ENCODE measurements at places on chromosomes 16 and 17. TPM values are rescaled to one million over a fixed set of nuclear protein-coding genes. Genes with fewer than 3 reads are reported as not detected.

Gene CNGB1
- not detected for total RNA-seq

Gene NPB
- 1.5 TPM for total RNA-seq

Gene RNF135
- 4.6 TPM for total RNA-seq

Gene SLC46A1
- 9.7 TPM for total RNA-seq

Gene HSPB9
- total RNA-seq, result not detected

Gene RDM1
- total RNA-seq, result not detected

Gene TP53TG3
- not detected for total RNA-seq

Gene IRX3
- 0.11 TPM for total RNA-seq
